Trophoblast cell (in vitro differentiated cells and primary cell): ENCODE measurements at places on chromosomes 16 and 17.

DNA sequence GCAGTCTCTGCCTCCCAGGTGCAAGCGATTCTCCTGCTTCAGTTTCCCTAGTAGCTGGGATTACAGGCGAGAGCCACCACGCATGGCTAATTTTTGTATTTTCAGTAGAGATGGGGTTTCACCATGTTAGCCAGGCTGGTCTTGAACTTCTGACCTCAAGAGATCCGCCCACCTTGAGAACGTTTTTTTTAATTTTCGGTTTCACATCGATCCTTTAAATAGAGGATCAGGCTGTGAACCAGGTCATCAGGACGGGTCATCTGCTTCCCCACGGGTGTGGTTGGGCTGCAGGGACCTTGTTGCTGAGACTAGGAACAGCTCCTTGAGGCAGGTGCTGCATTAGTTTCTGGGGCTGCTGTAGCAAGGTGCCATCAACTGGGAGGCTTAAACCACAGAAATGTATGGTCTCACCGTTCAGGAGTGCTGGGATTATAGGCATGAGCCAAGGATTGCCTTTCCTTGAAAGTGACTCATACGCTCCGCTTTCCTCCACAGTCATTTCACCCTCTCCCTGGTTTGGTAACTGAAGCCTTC, 7.9 kb upstream of the NAGPA start:
- H3K36me3 ChIP-seq, result no peaks in the 10 kb centered on the region
- peak; percentile 48 for DNase-seq

DNA sequence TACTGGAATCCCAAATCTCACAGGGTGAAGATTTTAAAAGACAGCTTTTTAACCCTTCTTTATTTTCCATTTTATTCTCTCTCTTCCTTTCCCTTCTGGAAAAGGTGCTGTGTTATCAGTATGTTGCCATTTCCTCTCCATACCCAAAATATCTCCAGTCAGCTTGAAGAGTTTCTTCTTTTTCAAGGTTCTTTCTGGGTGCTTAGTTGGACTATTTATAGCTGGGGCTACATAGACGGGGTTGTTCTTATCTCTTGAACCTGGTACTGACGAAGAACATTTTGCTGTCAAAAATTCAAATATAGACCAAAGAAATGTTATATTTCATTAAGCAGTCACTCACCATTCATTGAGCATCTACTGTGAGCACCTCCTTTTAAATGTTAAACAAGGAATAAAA, 48.6 kb downstream of the IST1 start:
- no peaks in the 10 kb centered on the region for H3K27me3 ChIP-seq
- no peaks in the 10 kb centered on the region for H3K36me3 ChIP-seq
- H3K4me1 ChIP-seq, result no peaks in the 10 kb centered on the region

- no peaks in the 10 kb centered on the region for H3K27me3 ChIP-seq
- no peak for DNase-seq
- H3K4me3 ChIP-seq, result no peak overlapping the region
- no peaks in the 10 kb centered on the region for H3K4me1 ChIP-seq
These were observed 47.8 kb upstream of the NLRP1 start for GRCh38 chr17:5631958-5632590.

GRCh38 chr17:39244016-39244599, 18.4 kb upstream of the STAC2 start:
- no peaks in the 10 kb centered on the region for H3K36me3 ChIP-seq
- H3K4me3 ChIP-seq, result no peak overlapping the region
- H3K27ac ChIP-seq, result no peak overlapping the region
- no peak for DNase-seq

- H3K27ac ChIP-seq, result no peak overlapping the region
- H3K4me3 ChIP-seq, result no peak overlapping the region
- H3K27me3 ChIP-seq, result no peaks in the 10 kb centered on the region
These were observed 278.9 kb upstream of the TNRC6C start for GRCh38 chr17:77679589-77679988.

DNA sequence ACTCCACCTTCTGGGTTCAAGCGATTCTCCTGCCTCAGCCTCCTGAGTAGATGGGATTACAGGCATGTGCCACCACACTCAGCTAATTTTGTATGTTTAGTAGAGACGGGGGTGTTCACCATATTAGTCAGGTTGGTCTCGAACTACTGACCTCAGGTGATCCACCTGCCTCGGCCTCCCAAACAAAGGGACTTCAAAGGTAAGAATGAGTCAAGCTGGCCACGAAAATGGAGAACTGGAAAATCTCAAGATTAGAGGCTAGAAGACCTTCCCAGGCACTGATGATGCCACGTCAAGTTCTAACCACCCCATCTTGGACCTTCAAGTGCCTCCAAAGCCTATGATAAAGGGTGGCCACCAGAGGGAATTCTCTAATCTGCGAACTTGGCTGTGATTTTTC, 1.3 kb upstream of the CCL15 start:
- H3K4me3 ChIP-seq, result no peak overlapping the region
- H3K27me3 ChIP-seq, result no peaks in the 10 kb centered on the region
- H3K27ac ChIP-seq, result no peak overlapping the region
- DNase-seq, result no peak

DNA sequence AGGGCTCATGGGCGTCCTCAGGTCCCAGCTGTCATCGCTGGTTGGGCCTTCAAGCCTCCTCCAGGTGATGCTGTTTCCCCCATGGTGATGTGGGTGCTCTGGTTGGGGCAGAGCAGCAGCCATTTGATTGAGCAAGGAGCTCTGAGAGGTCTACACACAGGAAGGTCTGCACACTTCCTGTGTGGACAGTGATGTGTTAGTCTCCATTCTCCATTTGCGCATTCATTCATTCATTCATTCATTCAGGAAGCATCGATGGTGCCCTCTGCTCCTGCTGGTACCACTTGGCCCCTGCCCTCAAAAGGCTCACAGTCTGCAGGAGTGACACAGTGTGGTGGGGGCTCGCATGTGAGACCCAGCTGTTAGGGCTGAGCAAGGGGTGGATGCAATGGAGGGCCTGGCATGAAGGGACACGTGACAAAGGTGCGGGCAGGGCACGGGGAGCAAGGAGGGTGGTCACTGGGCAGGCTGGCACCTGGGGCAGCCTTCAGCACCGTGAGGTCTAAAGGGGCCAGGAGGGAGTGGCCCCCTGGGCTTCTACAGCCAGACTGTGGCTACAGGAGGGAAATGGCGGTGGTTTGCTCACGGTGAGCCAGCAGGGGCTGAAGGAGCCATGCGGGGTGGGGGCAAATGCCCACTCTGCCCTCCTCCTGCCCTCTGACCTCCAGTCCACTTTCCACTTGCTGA, 1.5 kb downstream of the ADGRG3 start:
- H3K4me3 ChIP-seq, result no peak overlapping the region
- peaks cover 6% of the 10 kb centered on the region for H3K4me1 ChIP-seq
- peaks cover 4% of the 10 kb centered on the region for H3K36me3 ChIP-seq
- no peak for DNase-seq
- H3K27me3 ChIP-seq, result no peaks in the 10 kb centered on the region

- no peak overlapping the region for H3K4me3 ChIP-seq
- peaks cover 25% of the 10 kb centered on the region for H3K4me1 ChIP-seq
- H3K27ac ChIP-seq, result no peak overlapping the region
- H3K36me3 ChIP-seq, result peaks cover 38% of the 10 kb centered on the region
- DNase-seq, result no peak
These were observed 3.3 kb downstream of the RPL13 start for GRCh38 chr16:89563639-89564392.

GRCh38 chr16:75114179-75114945, 2.2 kb downstream of the LDHD start:
- peaks cover 3% of the 10 kb centered on the region for H3K36me3 ChIP-seq
- H3K4me1 ChIP-seq, result peaks cover 4% of the 10 kb centered on the region
- H3K27ac ChIP-seq, result no peak overlapping the region
- no peaks in the 10 kb centered on the region for H3K27me3 ChIP-seq
- peak overlapping the region; percentile 0 for H3K4me3 ChIP-seq

DNA sequence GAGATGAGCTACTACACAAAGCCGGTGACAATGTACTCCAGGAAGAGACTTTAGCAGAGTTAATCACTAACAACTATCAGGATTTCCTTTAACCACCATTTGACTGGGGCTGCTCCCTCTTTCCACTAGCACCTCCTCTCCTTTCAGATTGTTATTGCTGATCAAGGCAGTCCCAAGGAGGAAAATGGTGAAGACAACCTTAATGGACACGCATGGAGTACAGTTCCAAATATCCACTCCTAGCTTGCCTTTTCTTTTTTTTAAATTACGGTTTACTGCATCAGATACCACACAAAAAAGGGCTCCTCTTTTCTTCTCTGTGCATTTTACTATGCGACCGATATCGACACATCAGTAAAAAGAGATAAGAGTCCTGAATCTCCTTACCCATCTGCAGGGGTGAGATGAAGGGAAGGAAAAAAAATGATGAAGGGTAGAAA, 30.9 kb downstream of the FAM222B start:
- no peaks in the 10 kb centered on the region for H3K36me3 ChIP-seq
- DNase-seq, result no peak
- no peaks in the 10 kb centered on the region for H3K27me3 ChIP-seq
- H3K27ac ChIP-seq, result peak overlapping the region; percentile 53
- peak overlapping the region; percentile 94 for H3K4me3 ChIP-seq
- no peaks in the 10 kb centered on the region for H3K4me1 ChIP-seq

- no peaks in the 10 kb centered on the region for H3K4me1 ChIP-seq
- H3K27ac ChIP-seq, result no peak overlapping the region
- no peaks in the 10 kb centered on the region for H3K36me3 ChIP-seq
These were observed 19.2 kb downstream of the ENPP7 start for GRCh38 chr17:79749958-79750357.

- H3K36me3 ChIP-seq, result peaks cover 7% of the 10 kb centered on the region
- no peaks in the 10 kb centered on the region for H3K27me3 ChIP-seq
These were observed 13.0 kb downstream of the ENGASE start for GRCh38 chr17:79087428-79088143.

DNA sequence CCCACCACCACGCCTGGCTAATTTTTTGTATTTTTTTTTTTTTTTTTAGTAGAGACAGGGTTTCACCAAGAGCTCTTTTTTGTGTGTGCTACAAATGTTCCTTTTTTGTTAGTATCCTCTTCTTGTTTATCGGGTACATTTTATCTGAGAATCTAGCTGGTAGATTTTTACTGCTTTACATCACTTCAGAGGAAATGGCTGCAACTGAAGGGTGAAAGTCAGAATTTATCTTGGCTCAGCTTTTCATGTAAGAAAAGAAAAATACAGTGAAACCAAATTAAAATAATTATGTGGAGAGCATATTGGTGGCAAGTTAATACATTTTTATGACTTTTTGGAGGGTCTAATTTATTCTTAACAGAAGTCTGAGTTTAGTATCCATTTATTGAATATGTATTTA, 26.0 kb downstream of the CBFB start:
- no peaks in the 10 kb centered on the region for H3K36me3 ChIP-seq
- H3K27ac ChIP-seq, result no peak overlapping the region
- H3K27me3 ChIP-seq, result no peaks in the 10 kb centered on the region
- no peak for DNase-seq
- H3K4me3 ChIP-seq, result no peak overlapping the region

DNA sequence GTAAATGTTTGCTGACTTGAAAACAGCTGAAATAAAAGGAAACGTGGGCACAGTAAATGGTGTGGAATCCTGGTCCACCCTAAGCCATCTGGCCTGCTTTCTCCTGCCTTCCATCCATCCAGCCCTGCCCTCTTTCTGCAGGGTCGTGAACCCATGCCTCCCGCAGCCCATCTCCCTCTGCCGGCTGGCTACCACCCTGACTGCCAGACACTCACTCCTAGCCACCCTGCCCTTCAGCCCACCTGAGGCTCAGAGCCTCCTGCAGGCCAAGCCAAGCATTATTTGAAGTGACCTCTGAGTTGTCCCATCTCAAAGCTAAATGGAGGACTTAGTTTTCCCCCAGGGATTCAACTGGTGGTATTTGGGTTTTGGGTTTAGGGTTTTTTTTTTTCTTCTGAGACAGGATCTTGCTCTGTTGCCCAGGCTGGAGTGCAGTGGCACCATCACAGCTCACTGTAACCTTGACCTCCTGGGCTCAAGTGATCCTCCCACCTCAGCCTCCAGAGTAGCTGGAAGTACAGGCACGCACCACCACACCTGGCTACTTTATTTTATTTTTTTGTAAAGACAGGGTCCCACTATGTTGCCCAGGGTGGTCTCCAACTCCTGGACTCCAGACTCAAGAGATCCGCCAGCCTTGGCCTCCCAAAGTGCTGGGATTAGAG, 8.4 kb downstream of the ZDHHC1 start:
- no peak overlapping the region for H3K27ac ChIP-seq
- no peaks in the 10 kb centered on the region for H3K36me3 ChIP-seq
- peaks cover 21% of the 10 kb centered on the region for H3K4me1 ChIP-seq
- no peak for DNase-seq

DNA sequence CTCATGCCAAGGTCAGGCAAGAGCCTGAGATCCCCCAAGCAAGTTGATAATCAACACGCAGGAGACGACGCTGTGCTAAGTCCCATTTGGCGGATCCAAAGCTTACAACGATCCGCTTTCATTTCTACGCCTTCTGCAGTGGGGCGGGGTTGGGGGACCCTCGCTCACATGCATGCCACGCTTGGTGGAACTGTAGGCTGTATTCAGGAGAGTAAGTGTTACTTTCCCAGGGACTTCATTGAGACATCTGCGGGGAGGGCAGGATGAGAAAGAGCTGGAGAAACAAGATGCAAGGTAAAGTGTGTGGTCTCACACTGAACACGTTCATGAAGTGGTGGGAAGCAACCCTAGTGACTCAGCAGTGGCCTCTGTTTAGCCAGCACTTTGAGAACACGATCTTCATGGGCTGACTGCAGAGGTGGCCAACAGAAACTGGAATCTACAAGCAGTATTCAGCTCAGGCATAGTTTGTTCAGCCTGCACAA, 100.5 kb downstream of the XYLT1 start:
- H3K4me1 ChIP-seq, result no peaks in the 10 kb centered on the region
- H3K27ac ChIP-seq, result no peak overlapping the region
- no peak for DNase-seq
- H3K4me3 ChIP-seq, result no peak overlapping the region

GRCh38 chr17:67289181-67289876, 44.3 kb upstream of the HELZ start:
- no peaks in the 10 kb centered on the region for H3K27me3 ChIP-seq
- H3K36me3 ChIP-seq, result no peaks in the 10 kb centered on the region
- H3K27ac ChIP-seq, result no peak overlapping the region
- DNase-seq, result no peak
- H3K4me1 ChIP-seq, result no peaks in the 10 kb centered on the region

DNA sequence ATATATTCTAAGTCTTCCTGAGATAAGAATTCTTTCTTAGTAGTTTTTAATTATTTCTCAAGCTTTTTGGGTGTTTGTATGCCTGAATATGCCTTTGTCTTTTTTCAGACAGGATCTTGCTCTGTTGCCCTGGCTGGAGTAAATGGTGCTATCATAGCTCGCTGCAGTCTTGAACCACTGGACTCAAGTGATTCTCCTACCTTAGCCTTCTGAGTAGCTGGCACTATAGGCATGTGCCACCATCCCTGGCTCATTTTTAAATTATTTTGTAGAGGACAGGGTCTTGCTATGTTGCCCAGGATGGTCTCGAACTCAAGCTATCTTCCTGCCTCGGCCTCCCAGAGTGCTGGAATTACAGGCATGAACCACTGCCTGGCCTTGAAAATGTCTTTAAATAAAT, 41.6 kb downstream of the MAP2K4 start:
- no peaks in the 10 kb centered on the region for H3K4me1 ChIP-seq
- peaks cover 8% of the 10 kb centered on the region for H3K36me3 ChIP-seq
- no peak for DNase-seq
- no peaks in the 10 kb centered on the region for H3K27me3 ChIP-seq
